Naive thymus-derived CD8-positive, alpha-beta T cell (primary cell): ENCODE measurements at places on chromosomes 1 and 21.

- no peak for DNase-seq
Observed at GRCh38 chr1:65449214-65449823, 28.9 kb downstream of the LEPR start.

DNA sequence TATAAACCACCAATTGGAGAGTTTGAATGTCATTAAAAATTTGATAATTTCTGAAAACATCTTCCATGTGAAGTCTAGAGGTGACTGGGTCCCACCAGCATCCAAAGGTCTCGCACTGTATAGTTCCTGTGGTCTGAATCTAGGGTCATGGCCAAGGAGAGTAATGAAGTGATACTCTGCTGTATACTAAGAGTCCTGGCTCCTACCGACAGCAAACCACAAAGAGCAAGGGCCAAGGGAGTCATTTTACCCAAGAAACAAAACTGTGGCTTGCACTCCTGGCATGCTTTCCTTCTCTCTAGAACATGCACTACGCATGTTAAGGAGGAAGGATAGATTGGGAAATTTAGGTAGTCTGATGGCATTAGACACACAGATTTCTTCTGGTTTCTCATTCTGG, 115.6 kb downstream of the BRINP2 start:
- DNase-seq, result no peak

DNA sequence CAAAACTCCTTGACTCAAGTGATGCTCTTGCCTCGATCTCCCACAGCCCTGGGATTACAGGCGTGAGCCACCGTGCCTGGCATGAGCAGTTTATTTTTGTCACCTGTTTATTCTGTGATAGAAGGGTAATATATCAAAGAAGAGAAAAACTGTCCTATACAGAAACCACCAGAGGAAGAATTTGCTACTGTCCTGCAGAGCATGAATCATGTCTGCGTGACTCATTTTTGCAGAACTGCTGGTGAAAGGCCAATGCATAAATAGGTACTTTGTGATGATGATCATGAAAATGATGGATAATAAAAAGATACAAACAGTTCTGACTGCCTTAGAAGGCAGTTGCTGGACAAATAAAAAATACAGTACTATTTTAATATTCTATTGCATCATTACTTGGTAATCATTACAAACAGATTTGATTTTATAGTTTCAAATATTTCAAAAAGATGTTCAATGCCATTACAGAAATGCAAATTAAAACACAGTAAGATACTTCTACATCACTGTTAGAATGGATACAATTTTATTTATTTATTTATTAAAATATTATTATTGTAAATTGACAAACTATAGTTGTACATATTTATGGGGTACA, 26.5 kb downstream of the RIPPLY3 start:
- DNase-seq, result no peak

- no peak for DNase-seq
Observed at GRCh38 chr21:29342363-29342957, 43.7 kb downstream of the BACH1 start.

GRCh38 chr1:1225238-1225845, 6.5 kb downstream of the SDF4 start:
- DNase-seq, result no peak

DNA sequence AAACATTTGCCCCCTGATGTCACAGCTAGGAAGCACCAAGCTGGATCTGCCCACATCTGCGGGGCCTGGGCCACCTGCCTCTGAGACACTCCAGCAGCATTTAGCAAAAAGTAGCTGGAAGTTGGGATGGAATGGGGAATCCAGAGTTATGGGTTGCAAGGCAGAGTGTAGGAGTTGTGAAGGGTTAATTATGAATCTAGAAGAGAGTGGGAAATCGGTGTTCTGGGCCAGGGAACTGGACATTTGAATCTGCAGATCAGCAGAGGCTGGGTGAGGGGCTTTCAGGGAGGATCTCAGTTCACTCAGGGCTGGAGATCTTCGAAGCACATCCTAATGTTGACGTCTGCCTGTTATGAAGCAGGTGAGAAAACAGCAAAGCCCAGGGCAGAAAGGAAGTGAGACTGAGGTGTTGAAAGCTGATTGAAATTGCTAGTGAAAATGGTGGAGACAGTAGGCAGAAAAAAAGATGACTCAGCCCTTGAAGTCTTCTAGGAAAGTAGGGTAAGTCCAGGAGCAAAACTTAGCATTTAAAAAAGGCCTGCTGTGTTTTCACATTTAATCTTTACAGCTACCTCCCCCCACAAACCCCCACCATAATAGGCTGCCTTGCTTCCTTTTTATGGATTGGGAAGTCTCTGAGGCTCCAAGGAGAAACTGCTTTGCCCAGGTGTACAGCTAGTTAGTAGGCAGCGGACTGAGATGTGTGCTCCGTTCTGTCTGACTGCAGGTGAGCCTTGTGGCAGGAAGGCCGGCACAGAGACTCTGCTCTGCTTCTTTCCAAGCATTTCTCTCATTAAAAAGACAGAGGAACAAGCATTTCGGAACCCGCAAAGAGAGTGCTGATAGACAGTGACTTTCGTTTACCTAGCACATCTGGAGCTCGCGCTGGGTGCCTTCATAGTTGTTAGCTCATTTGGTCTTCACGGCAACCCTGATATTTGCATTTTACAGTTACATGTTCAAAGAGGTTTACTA, 7.2 kb downstream of the VANGL1 start:
- DNase-seq, result no peak

- no peak for DNase-seq
Observed at GRCh38 chr1:171213559-171214454, 28.7 kb downstream of the FMO2 start.

GRCh38 chr1:207003210-207003609, 29.3 kb downstream of the C1orf116 start:
- DNase-seq, result no peak

- DNase-seq, result no peak
Observed at GRCh38 chr1:203672346-203672745, 45.7 kb downstream of the ATP2B4 start.

GRCh38 chr1:97824200-97824599, 96.6 kb downstream of the DPYD start:
- no peak for DNase-seq

DNA sequence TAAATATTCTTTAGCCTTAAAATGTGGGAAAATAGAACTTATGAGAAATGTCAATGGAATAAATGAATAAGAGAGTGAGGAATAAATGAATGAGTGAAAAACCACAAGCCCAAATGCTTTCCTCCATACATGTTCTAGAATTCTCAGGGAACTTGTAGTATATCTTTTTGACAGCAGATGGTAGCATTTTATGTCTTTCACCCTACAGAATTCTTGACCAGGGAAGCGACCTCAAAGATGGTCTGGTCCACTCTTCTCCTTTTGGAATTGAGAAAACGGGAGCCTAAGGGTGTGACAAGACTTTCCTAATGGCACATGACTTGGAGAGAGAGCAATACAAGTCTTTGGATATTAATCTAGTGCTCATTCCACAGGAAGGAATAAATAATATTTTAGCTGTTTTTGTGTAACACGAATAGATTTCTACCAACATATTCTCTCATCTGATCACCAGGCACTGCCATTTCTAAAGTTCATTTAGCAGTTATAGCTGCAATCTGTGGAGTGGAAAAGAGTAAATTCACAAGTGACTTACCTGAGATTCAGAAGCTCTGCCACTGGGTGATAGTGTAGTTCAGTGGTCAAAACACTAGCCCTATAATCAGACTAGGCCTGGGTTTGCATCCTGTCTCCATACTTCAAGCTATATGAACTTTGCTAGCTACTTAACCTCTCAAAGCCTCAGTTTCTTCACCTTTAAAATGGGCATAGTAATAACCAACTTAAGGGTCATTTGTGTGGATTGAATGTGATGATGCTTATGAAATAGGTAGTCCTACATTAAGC, 15.0 kb upstream of the F5 start:
- DNase-seq, result peak; percentile 36

- DNase-seq, result no peak
Observed at GRCh38 chr1:107449326-107449725, 308.5 kb downstream of the NTNG1 start.

DNA sequence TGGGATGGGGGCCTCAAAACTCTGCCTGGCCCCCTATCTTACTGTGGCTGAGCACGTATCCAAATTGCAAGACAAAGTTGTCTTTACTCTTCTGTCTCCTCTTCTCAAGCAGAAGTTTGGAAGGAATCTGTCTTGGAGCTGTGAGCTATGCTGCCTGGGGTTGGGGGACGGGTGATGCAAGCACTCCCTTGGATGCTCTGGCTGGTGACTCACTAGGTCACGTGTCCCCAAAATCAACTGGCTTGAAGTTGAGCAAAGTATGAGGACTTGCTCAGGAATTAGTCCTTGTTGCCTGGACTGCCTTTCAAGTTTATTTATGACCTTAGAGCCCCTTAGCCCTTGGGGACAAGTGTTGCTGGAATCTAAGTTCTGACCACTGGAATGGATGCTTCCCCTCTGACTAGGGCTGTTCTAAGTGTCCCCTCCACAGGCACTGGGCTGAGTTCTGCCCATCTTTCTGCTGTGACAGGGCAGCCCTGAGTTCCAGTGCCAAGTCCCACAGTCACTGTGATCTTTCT, 269.5 kb downstream of the HHAT start:
- no peak for DNase-seq

DNA sequence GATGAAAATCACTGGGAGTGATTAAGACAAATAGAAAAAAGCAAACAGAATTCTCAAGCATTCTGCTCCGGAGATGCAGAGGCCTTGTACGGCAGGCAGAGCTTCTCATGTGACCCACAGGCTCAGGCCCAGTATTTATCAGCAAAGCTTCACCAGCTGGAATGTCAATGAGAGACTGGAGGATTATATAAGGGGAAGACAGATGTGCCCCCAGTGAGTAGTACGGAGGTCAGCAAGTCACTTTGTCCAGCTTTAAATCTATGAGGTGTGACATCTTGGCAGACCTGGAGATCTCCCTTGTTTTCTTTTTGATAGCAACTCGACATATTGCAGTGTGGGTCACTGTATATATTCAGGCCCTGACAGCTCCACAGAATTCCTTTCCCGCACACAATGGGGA, 106.8 kb downstream of the HHIPL2 start:
- DNase-seq, result no peak

DNA sequence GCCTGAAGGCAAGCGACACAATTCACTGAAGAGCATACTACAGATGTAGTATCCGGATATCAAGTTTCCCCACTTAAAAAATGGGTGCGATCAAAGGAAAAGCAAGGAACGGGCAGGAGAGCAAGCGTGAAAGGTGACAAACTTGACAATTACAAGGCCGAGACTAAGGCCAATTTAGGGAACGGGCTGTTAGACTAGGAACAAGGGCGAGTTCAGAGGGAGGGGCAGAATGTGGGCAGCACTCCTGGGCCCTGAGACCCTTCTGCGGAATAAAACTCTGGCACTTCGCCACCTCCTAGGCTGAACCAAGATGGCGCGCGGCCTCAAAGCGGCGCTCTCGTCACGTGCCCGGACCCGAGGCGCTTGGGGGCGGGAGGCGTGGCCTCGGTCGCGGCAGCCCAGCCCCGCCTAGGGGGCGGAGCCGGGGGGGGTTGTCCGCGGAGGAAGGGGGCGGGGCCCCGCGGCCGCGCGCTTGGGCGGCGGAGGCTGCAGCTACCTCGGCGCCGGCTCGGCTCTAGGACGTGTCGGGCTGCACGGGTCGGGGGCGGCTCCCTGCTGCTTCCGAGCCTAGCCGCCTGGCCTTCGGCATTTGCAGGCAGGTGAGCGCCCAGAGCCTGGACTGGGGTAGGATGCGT, at the start of gene PPFIA4:
TSS of gene PPFIA4 (plus strand) at position 461 of the 635 bp plus-strand sequence. CDS start 12,518 bp downstream, outside the sequence.
- DNase-seq, result peak; percentile 94

- no peak for DNase-seq
Observed at GRCh38 chr1:81407000-81407821, 393.5 kb upstream of the ADGRL2 start.

DNA sequence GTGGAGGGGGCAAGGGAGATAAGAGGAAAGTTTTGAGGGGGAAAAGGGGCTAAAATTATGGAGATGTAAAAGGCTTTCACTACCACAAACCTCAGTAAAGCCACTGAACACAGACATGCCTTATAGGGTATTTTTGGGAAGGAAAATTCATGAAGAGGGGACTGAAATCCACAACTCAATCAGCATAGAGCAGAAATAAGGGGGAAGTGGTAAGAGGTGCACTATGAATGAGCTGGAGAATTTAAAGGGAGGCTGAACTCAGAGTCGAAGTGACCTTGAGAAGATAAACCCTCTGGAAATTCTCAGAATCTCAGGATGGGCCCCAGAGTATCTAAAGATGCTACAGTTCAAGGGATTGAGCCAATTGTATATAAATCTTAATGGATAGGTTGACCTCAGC, 15.3 kb downstream of the RHEX start:
- DNase-seq, result no peak

DNA sequence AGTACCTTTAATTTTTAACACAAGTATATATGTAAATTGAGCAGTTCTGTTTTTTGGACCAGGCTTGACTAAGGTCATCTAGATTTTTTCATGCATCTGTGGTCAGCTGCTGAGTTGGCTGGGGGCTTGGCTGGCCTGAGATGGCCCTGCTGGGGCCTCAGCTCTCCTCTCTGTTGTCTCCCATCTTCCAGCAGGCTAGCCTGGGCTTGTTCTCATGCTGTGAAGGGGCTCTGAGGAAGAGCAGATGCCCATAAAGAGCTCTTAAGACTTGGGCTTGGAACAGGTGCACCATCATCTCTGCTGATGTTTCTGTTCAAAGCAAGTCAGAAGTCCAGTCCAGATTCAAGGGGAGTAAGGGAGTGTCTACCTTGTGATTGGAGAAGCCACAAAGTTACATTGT, 51.2 kb upstream of the TNR start:
- DNase-seq, result no peak

DNA sequence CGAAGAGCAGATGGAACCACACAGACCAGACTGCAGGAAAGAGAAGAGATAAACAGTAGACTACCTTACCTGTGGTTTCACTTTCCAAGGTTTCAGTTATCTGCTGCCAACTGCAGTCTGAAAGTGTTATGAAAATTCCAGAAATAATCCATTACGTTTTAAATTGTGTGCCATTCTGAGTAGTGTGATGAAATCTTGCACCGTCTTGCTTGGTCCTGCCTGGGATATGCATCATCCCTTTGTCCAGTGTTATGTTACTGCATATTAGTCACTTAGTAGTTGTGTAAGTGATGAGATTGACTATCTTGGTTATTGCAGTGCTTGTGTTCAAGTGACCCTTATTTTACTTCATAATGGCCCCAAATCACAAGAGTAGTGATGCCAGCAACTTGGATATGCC, 33.9 kb downstream of the DNAJC6 start:
- DNase-seq, result no peak

DNA sequence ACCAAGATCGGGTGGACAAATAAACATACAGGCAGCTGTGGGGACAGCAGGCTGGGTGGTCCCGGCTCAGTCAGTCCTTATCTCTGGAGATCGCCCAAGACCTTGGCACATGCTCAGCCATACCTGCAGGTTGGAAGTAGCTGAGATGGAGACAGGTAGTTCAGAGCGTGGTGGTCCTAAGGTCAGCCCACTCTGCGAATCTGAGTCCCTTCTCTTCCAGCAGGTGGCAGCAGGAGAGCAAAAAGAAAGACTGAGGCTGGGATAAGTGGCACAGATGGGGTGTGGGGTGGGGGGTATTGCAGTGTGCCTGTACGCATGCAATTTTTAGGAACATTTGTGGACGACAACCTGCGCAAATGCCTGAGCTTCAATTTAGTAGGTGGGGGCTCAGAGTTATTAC, 104.9 kb downstream of the TENT5C start:
- no peak for DNase-seq

- DNase-seq, result no peak
Observed at GRCh38 chr1:246769306-246769705, 45.1 kb downstream of the SCCPDH start.

GRCh38 chr1:189628857-189629256, 848.8 kb downstream of the BRINP3 start:
- no peak for DNase-seq
